ENCODE measurements at places on chromosomes 3 and 15.

DNA sequence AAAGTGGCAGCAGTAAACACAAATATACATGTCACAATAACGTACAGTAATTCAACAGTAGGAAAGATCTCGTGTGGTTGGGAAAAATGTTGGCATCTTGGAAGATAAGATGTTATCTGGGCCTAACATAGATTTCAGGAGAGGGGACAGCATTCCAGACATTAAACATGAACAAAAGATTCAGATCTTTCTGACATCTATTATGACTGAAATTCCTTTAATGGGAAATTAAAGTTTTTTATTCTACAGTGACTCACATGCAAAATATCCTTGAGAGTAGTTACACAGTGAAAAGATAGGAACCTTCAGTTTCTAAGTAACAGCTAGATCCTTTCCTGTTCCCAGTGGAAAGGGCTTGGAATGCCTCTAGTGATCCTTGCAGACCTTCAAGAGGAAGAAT, 9.2 kb downstream of the NDUFB5 start:
- peak; percentile 28 for DNase-seq

- no peak for DNase-seq
Observed at GRCh38 chr3:38538773-38539353, 42.7 kb downstream of the EXOG start.

DNA sequence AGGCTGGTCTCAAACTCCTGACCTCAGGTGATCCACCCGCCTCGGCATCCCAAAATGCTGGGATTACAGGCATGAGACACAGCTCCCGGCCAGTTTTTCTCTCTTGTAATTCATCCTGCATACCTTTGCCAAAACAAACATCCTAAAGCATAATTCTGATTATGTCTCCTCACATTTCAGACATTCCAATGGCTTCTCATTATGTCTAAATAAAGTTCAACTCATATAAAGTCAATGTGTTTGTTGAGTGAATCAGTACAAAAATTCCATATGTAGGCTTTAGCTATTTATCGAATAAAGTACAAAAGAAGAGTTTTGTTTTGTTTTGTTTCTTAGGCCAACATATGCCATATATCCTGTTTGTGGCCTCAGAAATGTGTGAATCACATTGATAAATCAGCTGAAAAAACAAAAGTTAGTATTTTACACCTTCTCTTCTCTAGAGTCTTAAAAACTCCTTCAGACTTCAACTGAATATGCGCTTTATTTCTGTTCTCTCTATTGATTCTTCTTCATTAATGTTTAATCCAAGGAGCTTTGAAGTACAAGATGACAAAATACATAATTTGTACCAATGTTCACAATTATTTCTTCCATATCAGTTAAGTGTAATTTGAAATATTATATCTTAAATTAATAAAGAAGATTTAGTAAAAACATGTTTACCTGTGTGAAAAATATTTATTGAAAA, 165.8 kb downstream of the MECOM start:
- DNase-seq, result no peak

DNA sequence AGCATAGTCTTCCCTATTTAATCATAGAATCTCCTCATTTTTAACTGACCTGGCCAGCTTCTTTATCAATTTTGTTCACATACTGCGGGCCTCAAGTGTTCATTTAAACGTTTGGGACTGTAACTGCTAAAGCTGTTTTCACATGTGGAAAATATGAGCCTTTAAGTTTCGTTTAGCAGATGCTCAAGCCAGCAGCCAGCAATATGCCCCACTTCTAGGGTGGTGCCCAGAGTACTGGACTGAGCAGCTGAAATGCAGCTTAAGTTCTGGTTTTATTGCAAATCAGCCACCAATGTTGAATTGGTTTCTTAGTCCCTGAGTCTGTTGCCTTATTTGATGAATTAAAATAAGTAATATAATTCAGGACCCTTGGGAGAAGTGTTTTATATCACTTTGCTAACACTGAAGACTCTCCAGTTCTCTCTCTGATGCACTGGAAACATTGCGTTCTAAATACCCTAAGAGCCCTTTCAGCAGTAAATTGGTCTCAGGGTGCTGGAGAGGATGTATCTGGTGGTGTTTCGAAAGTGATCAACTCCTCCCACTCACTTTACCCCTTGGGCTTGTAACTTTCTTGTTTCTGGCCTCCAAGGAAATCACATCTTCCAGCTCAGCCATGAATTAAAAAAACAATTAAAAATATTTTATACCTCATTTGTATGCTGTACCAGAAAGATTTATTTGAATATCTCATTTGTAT, 61.7 kb downstream of the B3GALNT1 start:
- DNase-seq, result no peak

- no peak for DNase-seq
Observed at GRCh38 chr3:15861163-15861562, 63.4 kb upstream of the ANKRD28 start.

- DNase-seq, result no peak
Observed at GRCh38 chr15:50190166-50190570, 8.2 kb downstream of the SLC27A2 start.

DNA sequence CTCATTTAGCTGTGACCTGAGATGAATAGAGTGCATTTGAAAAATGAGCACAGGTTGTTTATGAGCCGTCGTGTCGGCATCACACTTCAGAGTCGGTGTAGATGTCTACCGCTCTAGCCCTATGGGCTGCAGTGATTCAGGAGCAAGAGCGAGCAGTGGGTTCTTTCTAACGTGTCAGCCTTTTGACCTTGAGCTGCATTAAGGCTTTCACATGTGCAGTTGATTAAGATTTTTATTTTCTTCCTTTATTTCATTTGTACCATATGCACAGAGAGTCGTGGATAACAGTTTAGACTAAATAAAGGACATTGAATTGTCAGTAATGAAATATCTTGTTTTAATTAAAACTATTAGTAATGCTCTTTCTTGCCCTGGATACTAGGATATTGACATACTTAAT, 368.2 kb downstream of the PTPRG start:
- DNase-seq, result no peak

- DNase-seq, result no peak
Observed at GRCh38 chr15:76343313-76343996, 6.9 kb downstream of the ISL2 start.

- no peak for DNase-seq
Observed at GRCh38 chr15:47523681-47524475, 193.4 kb upstream of the SEMA6D start.

- no peak for DNase-seq
Observed at GRCh38 chr15:29039466-29040369, 153.9 kb downstream of the APBA2 start.

GRCh38 chr3:169879845-169880575, 10.3 kb upstream of the LRRC31 start:
- no peak for DNase-seq

- DNase-seq, result no peak
Observed at GRCh38 chr3:77303955-77304699, 264.2 kb downstream of the ROBO2 start.

All from fibroblast of skin of left biceps (primary cell).